Stimulated activated CD4-positive, alpha-beta T cell treated with anti-CD3 and anti-CD28 coated beads, Interleukin-12 subunit alpha, Interleukin-12 subunit beta, amount 100 ng/mL, for 24 hours (primary cell): ENCODE measurements at places on chromosomes 7 and 10.

DNA sequence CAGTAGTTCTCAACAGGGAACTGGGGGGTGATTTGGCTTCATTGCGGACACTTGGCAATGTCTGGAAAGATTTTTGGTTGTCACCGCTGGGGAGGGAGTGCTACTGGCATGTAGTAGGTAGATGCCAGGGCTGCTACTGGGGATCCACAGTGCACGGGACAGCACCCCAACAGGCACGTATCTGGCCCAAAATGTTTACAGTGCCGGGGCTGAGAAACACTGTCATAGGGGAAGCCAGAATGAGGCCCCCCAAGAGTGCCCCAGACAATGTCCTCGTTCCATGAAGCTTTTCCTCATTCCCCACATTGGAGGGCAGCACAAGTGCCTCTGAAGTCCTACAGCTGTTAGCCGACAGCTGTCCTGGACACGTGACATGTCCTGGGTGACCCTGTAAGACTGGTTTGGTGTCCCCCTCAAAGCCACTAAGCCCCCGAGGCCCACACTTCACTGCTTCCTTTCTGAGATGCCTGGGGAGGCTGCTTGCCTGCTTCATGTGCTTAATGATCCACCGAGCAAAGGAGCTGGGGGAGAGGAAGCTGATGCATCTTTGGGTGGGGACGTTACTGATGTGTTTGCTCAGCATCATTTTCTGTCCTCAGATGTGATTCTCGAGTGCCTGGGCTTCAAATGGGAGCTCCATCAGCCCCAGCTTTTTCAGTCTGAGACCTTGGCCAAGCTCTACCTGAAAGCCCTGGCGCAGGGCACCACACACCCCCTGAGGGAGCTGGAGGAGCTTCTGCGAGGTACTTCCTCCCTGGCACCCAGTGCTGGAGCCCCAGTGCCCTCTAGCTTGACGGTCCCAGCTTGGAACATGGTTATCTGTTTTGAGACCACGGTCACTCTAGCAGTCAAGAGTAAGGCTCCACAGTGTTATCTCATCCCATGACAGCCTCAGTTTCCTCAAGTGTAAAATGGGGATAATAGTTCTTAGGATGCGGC lies 14.7 kb downstream of the BTBD16 start:
- no peak for DNase-seq

- DNase-seq = no peak
Observed at GRCh38 chr10:125060026-125060425, 100.3 kb downstream of the CTBP2 start.

- no peak for DNase-seq
Observed at GRCh38 chr10:95675403-95676116, 18.2 kb downstream of the TCTN3 start.

- no peak for DNase-seq
Observed at GRCh38 chr7:131608116-131608500, 51.7 kb upstream of the PODXL start.

- no peak for DNase-seq
Observed at GRCh38 chr7:135186841-135187253, 16.3 kb upstream of the CYREN start.

DNA sequence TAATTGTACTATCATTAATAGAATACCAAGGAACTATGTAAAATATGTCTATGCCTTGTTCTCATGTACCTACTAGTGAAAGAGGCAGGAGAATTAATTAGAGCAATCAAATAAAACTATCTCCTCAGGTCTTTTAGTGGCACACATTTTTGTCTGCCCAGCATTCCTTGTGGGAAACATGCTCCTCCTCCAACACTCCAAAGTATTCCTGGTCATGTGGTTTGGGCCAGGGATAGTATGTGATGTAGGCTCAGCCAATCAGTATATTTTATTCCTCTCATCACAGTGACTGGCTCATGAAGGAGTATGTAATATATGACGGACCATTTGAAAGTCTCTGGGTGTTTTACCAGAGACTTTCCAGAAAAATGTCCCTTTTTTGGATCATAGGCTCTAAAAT lies 16.7 kb upstream of the SYPL1 start:
- no peak for DNase-seq

GRCh38 chr10:14391342-14391741 lies 60.6 kb upstream of the FRMD4A start:
- no peak for DNase-seq

DNA sequence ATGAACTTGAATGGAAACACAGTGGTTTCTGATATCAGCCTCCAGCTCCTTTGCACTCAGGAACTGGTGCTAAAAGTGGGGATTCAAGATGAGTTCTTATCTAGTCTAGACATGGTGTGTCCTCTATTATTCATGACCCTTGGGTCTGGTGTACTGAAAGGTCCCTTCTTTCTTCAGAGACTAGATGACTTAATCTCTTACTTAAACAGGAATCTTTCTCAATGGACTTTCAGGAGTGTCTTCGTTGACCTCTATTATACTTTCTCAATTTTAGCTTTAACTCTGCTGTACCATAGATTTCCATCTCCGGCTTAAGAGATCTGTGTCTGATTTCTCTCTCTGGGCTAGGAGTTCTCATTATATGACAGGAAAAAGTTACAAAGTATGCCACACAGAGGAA lies 83.5 kb upstream of the INHBA start:
- no peak for DNase-seq

- no peak for DNase-seq
Observed at GRCh38 chr7:133551466-133551865, 298.6 kb downstream of the EXOC4 start.

DNA sequence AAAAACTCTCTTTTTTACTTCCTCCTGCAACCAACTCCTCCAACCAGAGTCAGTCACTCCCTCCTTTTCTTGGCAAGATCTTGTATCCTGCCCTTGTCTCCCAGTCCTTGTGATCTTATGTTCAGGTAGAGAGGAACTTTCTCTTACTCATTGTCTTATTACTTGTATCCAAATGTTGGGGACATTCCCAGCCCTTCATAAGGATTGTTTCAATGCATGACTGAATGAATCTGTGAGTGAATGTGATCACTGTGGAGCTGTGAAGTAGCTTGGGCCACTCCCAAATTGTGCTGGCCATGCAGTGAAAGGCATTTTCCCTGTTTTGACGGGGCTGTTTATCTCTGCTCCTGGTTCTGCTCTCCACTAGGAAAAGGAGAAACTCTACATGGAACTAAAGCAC lies 93.7 kb downstream of the CFAP58 start:
- DNase-seq = no peak

DNA sequence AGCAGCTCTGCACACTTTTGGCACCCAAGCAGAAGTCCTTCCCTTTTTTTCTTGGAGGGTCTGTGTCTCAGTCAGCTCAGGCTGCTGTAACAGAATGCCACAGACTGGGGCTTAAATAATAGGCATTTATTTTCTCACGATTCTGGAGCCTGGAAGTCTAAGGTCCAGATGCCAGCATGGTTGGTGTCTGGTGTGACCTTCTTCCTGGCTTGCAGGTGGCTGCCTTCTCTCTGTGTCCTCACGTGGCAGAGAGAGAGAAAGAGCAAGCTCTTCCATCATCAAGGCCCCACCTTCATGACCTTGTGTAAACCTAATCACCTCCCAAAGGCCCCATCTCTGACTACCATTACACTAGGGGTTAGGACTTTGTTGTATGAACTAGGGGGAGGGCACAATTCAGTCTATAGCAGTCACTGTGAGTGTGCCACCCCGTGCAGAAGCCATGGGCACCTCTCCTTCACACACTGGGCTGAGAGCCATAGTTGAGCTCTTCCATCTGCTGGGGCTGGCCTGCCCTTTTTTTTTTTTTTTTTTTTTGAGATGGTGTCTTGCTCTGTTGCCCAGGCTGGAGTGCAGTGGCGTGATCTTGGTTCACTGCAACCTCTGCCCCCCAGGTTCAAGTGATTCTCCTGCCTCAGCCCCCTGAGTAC lies 80.3 kb downstream of the OAT start:
- no peak for DNase-seq

GRCh38 chr7:19575909-19576557 lies 132.8 kb downstream of the POLR1F start:
- DNase-seq = no peak

DNA sequence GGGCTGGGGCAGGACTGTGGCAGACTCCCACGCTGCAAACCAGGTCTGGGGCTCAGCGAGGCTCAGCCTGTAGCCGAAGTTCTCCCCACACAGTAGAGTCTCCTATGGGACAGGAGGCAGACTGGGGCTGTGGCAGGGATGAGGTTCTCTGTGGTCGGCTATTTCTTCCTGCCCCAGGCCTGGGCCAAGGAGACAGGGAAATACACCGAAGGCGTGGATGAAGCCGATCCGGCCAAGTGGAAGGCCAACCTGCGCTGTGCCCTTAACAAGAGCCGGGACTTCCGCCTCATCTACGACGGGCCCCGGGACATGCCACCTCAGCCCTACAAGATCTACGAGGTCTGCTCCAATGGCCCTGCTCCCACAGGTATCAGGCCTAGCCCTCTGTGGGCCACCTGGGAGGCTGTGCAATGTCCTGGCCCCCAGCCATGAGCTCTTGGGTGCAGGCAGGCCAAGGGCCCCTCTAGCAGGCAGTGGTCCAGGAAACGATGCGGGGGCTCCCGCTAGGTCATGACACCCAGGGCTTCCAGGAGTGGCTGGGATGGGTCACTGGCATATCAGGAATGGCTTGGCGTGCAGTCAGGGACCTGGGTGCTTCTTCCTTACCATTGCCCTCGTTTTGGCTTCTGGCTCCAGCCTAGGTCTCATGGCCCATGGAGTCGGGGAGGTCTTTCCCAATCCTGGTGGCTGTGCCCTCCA lies 8.1 kb downstream of the IRF5 start:
- DNase-seq = no peak

DNA sequence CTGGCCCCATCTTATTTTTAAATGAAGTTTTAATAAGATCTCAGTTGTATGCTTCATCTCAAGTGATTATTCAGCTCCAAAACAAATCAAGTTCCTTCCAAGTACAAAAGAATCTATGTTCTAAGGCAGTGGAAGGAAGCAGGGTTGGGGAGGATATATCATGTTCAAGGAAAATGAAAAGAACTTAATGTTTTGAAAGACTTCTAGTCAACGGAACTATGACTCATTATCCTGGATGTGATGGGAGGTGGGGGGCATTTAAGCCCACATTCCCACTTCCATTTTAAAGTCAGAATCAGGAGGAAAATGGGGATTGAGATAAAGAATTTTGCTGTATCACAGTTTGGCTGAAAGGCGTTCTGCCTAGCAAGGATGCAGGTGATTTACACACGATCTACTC lies 59.4 kb downstream of the FANK1 start:
- DNase-seq = no peak

DNA sequence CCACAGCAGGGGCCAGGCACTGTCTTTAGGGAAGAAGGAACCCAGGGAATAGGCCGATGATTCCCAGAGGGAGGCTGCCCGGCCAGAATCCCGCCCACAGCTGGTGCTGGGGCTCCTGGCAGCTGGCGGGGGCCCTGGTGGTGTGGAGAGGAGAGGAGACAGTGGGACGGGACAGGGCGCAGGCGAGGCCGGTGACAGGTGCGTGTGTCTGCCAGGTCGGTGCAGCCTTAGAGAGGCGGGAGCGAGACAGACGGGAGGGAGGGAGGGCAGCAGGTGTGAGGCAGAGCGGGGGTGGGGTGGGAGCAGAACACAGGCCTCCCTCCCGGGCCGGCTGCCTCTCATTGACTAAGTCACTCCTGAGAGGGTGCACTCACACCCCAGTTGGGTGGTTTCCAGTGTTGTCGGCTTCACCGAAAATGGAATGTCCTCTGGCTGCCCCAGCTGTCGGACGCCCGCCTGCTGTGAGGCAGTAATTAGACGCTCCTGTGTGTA lies 55.2 kb downstream of the ELFN1 start:
- no peak for DNase-seq

- no peak for DNase-seq
Observed at GRCh38 chr7:94907811-94908322, 473 bp downstream of the PPP1R9A start.

DNA sequence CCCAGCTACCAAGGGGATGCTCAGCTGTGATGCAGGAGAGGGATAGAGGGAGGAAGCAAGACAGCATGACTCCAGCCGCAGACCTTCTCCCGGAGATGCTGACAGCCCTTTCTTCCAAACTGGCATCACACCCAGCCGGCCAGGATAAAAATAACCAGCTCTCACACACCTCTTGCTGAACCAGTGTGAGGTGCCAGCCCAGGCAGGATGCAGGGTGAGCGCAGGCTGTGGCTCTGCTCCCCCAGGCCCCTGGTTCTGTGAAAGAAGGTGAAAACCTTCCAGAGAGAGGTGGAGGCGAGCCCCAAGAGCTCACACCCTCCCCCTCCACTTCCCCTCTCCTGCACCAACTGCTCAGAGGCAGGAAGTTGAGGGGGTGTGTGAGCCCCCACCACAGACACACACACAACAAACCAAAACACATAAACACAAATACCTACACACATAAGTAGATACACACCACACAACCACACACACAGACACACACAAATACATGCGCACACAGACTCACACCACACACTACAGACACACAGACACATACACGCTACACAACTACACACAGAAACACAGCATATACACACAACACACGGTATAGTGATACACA lies 4.0 kb downstream of the GPR15LG start:
- DNase-seq = no peak

DNA sequence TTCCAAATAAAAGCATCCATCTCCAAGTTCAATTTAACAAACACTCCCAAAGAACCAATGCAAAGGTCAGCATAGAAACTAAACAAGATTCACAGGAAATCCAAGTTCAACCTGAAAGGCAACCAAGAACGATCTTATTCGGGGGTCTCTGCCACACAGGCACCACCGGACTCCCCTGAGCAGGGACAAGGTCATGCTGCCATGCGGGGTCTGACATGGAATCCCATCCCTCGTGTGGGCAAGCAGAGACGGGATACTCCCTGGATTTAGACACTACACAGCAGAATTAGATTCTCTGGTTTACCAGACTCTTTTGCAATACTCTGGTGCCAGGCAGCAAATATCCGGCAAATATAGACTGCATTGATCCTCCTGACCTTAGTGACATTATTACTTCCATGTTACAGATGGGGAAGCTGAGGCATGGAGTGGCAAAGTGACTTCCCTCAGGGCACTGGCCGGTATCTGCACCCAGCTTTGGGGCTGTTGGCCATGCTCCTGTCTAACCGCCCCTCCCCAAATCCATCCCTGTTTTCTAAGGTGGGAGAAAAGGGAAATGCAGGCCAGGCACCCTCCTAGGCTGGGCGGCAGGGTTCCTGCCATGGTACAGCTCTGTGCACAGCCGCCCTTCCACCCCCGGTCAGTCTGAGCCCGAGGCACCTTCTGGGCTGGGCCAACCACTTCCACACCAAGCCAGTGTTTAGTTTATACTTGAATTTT lies 111.8 kb downstream of the VIPR2 start:
- no peak for DNase-seq

DNA sequence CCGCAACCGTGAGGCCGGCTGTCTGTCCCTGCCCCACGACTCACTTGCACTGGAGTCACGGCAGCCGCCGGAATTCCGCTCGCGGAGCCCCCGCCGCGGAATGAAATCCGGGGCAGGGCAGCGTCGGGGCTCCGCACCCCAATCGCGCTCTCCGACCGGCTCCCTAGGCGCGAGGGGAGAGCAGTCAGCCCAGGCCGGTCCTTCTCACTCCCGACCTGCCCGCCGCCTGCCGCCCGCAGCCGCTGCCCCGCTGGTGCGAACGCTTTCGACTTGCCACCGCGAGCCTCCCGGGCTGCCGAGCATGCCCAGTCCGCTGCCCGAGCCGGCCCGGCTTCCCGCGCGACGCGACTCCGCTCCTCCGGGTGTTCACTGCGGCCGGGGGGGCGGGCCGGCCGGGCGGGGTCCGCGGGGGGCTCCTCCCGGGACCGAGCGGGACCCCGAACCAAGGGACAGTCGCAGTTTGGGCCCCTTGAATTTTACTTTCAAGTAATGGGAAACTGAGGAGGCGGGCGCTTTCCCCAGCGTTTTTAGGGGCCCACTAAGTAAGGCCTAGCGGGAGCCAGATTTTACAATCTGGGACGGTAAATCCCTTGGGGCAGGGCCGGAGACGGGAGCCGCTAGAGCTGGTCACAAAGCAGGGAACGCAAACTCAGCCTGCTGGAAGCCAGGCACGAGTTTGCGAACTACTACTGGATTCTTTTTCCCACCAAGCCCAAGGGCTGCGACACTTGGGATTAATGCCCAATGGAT lies at the start of gene SGMS1:
Gene SGMS1 (minus strand): TSS at position 294 of the 750 bp plus-strand sequence. CDS start 279,842 bp downstream, outside the sequence.
- peak; percentile 64 for DNase-seq
